H1 (cell line): ENCODE measurements at places on chromosomes 2 and 18.

DNA sequence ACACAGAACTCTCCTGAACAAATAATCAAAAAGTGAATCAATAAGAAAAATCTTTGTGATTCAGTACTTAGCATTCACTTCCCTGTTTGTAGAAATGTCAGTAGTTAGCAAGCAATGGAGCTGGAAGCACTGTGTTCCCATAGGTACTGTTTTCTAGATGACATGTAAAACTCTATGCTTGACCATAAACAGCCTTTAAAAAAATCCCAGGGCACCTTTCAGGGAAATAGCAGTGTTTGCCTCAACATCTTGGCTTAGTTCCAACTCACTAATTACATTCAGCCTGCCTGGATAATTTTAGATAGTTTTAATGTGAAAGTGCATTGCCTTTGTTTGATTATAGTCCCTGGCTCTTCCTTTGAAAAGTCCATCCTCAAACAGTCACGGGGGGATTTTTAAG, 721.8 kb downstream of the ERBB4 start:
- DNase-seq = no peak

DNA sequence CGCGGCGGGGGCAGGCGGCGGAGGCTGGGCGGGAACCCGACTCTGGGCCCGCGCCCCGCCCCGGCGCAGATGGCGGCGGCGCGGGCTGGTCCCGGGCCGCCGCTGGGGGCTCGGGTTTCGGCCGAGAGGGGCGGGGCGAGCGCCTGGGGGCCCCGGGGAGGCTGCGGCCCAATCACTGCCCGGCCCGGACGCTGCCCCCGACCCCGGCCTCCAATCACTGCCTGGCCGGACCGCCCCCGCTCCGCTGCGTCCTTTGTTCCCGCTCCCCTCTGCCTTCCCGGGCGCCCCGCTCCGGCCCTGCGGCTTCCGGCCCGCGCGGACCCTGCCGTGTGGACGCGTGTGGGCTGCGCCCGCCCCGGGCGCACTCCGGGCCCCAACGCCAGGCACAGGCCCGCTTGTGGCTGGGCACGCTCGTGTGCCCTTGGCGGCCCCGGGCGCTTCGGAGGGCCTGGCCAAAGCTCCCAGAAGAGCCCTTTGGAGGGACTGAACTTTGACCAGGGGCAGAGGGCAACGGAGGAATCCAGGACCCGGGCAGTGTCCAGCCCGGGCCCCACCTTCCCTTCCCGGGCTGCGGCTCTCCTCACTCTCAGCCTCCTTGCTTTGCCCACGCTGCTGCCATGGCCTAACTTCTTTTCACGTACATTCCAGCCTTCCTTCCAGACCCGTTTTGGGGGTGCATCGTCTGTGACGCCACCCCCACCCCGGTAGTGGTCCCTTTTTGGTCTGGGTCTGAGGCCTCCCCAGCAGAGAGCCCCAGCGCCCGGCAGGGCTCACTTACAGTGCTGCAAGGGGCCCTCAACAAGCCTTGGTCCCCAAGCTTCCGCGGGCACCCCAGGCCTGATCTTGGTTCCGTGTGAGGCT, 27.1 kb upstream of the PTMA start:
- DNase-seq = peak; percentile 91

GRCh38 chr2:85245891-85246290, 81.9 kb downstream of the TGOLN2 start:
- DNase-seq = no peak

DNA sequence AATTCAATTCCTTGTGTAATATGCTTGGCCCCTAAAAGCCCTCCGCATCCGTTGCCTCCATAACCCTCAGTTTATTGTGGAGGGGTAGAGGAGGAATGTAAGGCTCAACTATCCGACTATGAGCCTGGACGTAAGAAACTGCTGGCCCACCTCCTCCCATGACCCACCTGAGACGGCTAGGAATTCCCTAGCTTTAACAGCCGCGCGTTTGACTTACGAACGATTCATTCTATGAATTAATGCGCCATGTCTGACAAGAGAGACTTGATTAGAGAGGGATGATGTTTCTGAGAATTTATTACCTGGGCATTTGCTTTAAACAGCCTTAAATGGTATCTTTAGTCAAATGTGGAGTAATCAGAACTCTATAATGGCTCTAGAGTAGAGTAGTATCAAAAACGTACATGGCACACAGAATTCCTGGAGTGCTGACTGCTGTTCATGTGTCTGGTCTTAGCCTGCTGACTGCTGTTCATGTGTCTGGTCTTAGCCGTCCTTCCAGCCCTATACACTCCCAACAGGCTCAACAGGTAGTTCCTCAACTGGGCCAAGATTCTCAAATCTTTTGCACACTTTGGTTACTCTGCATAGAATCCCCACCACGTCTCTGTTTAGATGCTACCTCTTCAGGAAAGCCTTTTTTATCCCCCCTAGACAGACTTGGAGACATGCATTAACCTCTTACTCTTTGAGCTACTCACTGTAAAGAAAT, 899 bp upstream of the GFPT1 start:
- no peak for DNase-seq
